ENCODE measurements at places on chromosomes 1 and 21. TPM values are rescaled to one million over a fixed set of nuclear protein-coding genes. Genes with fewer than 3 reads are reported as not detected.

GRCh38 chr1:59570524-59570923 lies 244.2 kb upstream of the HOOK1 start:
- peak; percentile 29 for DNase-seq

- peak; percentile 46 for DNase-seq
Measured at GRCh38 chr1:117735045-117735992, 129.5 kb downstream of the TENT5C start.

- DNase-seq, result peak; percentile 77
Measured at GRCh38 chr1:77605246-77606026, 77.0 kb downstream of the ZZZ3 start.

DNA sequence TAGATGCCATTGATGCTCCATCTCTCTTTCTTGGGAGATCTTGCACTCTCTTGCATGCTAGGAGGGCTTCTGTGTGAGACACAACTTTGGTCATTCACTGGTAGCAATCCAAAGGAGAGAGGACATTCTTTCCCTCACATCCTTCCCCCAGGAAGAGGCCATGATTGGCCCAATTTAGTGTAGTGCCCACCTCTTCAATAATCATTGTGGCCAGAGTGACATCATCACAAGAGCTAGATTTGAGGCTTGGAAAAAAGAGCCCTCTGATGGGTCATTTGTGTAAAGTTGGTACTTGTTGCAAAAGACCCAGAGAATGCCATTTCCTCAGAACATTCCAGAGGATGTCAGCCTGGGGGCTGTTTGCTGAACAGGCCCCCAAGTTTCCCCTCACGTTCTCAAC lies 30.2 kb downstream of the S100A6 start:
- DNase-seq, result no peak

- peak; percentile 20 for DNase-seq
Measured at GRCh38 chr1:179031855-179032513, 6.3 kb downstream of the FAM20B start.

DNA sequence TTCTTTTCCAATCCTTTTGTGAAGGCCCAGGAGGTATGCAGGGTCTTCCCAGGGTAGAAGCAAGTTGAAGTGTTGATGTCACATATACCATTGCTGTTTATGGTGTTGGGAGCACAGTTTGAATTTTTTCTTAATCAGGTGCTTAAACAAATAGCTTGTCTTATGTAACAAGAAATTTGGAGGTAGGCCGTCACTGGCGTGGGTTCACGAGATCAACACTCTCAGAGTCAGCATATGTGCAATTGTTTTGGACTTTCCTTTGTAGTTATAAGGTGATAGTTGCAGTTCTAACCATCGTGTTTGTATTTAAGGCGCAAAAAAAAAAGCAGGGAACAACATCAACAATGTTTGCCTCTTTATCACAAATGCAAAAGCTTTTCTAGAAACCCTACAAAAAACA lies 13.3 kb downstream of the FNBP1L start:
- DNase-seq, result no peak

The TMEM269 gene
- total RNA-seq, result 0.07 TPM

The MLLT11 gene
- total RNA-seq, result 77.4 TPM

The NBPF4 gene
- total RNA-seq, result not detected

Measured in astrocyte (in vitro differentiated cells and primary cell).